ENCODE measurements at places on chromosomes 4 and X.

DNA sequence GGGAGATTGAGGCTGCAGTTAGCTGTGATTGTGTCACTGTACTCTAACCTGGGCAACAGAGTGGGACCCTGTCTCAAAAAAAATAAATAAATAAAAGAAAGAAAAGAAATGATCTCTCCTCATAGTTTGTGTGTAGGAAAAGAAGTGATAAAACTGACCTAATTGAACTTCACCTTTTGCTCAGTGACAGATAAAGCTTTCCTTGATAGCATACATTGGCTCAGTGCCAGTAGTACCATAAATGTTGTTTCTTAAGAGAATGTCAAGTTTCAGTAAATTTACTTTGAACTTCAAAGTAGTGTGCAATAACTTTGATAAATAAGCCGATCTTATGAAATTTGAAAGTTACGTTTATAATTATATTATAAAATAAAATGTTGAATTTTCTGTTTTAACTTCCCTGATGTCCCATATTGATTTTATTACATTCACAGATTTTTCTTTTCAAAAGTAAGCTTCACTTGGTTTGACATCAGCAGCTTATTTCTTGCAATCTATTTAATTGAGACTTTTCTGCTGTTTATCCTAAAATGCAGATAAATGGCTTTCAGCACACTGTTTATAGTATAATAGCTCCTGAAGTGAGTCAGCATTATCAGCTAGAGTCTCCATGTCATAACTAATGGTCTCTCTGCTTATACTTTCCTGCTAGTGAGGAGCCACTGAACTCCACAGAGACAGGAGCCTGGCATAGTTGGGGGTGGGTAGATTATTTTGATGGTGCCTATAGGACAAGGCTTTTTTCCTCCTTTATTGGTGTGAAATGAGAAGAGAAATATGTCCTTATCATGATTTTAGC is 330.1 kb downstream of the BMPR1B start:
- no peak for DNase-seq

- no peak for DNase-seq
Measured at GRCh38 chr4:60989141-60989540, 211.0 kb upstream of the ADGRL3 start.

DNA sequence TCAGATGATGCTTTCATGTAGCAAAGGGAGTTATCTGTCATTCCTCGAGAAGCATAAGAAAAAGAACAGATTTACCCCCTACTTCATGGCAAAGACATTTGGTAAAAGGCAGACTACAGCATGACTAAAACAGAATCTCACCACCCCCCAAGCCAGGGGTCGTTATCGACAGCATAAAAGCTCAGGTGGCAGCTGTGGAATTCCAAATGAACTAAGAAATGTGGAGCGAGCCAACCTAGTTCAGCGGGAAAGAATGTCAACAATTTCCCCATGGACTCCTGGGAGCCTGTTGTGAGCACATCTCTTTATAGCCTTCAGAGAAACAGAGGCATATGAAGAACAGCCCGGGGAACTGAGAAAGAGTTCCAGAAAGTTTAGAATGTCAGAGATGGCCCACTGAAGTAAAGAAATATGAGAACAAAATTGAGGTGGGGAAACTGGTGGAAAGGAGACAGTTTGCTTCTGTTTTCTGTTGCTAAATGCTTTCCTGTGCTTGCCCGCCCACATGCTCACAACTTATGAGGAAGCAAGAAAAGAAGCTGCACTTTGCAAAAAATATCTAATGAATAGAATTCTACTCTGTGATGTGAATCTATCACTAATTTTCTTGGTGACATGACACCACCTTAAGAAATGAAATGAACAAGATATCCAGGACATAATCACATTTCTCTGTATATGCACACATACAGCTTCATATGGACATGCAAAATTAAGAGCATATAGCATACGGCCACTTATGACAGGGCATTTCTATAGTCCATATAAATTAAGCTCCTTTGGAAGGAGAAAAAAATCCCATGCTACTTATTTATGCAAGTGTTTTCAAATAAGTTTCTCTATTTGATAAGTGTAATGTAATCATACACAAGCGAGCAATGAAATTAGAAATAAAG is 135.3 kb upstream of the MID1 start:
- DNase-seq: peak; percentile 0

GRCh38 chr4:114272226-114272625 is 292.8 kb upstream of the ARSJ start:
- DNase-seq: no peak

GRCh38 chr4:6134612-6135220 is 65.6 kb downstream of the JAKMIP1 start:
- DNase-seq: no peak

GRCh38 chr4:89497517-89498308 is 190.1 kb upstream of the GPRIN3 start:
- DNase-seq: no peak

- no peak for DNase-seq
Measured at GRCh38 chr4:7759216-7759615, 180.4 kb downstream of the AFAP1 start.

DNA sequence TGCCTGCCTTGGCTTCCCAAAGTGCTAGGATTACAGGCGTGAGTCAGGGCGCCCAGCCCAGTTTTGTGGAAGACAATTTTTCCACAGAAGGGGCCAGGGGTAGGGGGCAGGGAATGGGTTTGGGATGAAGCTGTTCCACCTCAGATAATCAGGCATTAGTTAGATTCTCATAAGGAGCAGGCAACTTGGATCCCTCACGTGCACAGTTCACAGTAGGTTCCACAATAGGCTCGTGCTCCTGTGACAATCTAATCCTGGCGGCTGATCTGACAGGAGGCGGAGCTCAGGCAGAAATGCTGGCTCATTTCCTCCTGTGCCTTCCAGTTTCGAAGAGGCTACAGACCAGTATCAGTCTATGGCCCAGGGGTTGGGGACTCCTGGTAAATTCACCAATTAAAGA is 491.6 kb upstream of the AADAT start:
- DNase-seq: no peak

DNA sequence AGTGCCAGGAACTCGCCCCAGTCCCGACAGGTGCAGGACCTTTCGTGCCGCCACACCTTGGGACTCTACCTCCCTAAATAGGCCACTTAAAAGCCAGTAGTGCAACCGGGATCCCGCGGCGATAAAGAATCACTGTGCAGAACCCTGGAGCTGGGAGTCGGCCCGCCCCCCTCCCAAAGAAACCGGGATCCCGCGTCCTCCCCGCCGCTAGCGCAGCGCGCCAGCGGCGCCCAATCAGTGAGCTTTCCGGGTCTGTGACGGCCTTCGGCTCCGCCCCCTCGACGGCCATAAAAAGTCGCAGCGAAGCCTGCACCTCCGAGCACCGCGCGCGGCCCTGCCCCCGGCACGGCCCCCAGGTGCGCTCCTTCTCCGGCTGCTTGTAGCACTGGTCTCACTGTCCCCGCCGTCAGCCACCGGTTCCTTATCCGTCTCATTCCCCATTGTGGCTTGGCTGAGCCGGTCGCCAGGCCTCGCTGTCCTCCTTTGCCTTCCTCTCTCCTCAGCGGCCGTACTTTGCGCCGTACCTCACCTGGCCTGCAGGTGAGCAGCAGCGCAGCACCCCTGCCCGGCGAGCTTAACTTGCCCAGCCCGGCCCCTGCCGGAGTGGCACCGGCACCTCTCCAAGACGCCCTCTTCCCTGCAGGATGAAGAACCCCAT is at the start of gene LRAT:
Gene LRAT (plus strand): TSS at position 318 of the 658 bp plus-strand sequence. CDS start 327 bp downstream, at position 645.
- DNase-seq: no peak

- no peak for DNase-seq
Measured at GRCh38 chr4:80841587-80842281, 188.8 kb upstream of the BMP3 start.

GRCh38 chrX:71301195-71301924 is at the start of gene ITGB1BP2:
TSS of gene ITGB1BP2 (plus strand) at chrX:71301750. CDS start at chrX:71301807, 57 bp downstream.
- DNase-seq: no peak
